ENCODE measurements at places on chromosomes 5 and 9.

DNA sequence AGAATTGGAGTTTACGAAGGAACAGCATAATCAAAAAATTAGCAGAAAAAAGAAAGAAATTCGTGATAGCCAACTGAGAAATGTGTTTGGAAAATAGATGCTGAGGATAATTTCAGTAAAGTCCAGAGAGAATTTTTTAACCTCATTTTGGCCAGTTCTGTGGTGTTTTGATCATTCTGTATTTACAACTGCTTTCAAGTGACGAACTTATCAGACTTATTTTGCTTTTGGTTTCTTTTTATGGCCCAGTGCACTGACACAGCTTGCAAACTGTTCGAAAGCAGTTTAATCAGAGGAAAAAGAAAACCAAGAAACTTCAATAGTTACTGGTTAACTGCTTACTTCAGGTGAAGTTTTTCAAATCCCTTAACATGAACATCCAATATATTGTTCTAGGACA lies 1.9 kb downstream of the SDHA start:
- DNase-seq = no peak

GRCh38 chr5:103693517-103693916 lies 130.9 kb upstream of the NUDT12 start:
- no peak for DNase-seq

DNA sequence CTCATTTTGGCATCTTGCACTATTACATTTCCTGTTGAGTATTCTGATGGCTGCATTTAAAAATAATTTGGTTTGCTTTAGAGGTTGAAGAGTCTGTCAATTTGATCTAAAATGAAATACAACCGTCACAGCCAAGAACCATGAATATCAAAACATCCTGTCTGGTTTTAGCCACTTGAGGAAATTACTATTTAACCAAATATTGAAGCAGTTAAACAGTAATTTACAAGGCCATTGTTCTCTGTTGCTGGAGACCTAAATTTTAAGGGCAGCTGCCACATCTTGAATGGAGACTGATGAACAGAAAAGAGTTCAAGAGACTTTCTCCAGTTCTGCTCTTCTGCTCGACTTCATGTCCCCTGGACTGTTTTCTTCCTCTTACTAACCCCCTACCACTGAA lies 549.4 kb downstream of the LRRC70 start:
- DNase-seq = no peak

- no peak for DNase-seq
Observed at GRCh38 chr5:172276214-172276613, 7.3 kb downstream of the UBTD2 start.

DNA sequence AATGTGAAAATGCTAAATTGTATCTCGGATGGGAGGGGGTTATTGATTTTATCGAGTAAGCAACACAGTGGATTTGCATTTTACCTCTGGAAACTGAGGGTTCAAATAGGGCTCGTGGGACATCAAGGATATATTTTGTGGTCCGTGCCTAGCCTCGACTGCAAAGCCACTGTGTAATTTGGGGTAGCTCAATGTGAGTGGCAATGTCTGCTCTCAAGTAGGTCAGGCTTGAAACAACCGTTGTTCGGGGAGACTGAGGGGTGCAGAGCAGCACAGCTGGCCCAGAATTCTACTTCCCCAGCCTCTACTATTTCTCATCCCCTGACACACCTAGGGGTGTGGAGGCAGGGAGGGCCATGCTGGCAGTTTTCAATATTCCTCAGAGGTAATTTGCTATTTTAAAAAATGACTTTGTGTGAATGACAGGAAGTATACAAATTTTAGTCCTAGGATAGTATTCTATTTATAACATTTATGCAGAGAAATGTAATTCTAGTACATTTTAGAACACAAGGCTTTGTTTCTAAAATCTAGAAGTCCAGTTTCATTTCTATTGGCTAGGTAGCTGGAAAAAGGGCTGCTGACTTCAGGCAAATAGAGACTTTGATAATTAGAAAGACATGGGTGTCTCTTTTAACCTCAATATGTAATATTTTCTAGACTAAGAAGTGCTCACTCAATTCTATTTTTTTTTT lies 1.4 kb upstream of the DAB2 start:
- no peak for DNase-seq

DNA sequence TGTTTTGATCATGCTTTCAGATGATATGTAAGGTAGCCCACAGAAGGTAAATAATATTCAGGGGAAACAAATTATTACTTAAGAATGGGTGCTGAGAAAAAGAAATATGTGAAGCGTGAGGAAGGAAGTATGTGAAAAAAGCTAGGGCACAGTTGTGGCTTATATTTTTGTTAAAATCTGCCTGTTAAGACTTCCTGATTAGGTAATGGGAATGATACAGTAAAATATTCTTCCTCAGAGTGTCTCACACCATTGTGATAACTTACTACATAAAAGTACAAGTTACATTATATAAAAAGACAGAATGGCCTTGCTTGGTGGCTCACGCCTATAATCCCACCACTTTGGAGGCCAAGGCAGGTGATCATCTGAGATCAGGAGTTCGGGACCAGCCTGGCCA lies 18.7 kb upstream of the PARP8 start:
- no peak for DNase-seq

DNA sequence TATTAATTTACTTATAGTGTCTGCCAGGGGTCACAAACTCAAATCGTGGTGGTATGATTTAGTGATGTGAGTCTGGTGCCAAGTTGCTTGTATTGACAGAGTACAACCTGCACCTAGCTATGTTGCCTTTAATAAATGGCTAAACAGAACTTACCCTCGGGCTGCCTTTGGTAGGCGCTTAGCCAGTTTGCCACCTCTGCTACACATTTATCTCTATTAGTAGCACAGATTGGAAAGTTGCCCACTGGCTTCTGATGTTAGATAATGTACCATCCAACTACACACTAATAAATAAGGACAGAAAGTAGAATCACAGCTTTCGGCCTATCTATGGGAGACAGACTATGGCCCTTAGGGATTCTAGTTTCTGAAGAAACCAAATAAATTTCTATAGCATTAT lies 368.4 kb downstream of the MAN2A1 start:
- DNase-seq = no peak

DNA sequence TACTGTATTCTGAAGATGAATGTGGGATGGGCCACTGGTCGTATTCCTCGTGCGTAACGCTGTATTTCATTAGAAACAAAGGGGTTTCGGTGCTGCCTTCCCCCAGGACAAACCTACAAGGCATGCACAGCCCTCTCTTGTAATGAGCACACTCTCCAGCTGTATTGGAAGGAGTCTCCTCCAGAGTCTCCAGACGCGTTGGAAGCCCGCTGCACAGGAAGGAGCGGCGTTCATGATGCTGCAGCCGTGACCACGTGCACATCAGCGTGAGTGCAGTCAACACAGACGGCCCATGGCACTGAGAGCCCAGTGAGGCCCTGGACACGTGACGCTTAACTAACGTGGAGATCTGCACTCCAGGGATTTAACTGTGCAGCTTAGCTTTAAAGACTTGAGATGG lies 209.0 kb upstream of the IRX1 start:
- no peak for DNase-seq

DNA sequence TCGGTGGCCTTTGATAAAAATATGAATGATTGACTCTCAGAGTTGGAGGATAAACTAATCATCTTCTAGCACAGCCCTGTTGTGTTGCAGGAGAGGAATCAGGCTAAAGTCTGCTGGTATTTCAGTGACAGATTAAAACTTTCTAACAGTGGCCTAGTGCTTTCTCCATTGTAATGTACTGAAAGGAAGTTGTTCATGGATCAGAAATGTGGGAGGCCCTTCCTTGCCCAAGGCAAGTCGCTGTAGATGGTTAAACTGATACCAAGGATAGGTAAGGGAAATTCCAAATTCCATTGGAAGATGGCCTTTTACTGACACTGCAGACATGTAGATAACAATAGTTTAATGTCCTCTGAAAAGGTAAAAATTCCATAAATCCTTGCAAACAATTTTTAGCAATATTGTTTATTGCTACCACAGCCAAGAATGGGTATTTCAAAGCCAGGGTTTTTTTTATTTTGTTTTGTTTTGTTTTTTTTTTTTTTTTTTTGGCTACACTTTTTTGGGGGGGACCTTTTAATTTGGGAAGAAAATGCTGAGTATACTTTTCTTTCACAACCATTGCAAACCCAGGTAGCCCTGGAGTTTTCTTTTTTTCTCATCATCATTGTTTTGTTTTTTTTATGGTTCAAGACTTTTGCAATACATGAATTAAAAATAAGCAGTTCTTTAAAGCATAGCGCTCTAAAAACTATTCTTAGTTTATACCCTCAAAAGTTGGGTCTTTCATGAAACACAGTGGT lies 35.5 kb downstream of the WDR36 start:
- no peak for DNase-seq

DNA sequence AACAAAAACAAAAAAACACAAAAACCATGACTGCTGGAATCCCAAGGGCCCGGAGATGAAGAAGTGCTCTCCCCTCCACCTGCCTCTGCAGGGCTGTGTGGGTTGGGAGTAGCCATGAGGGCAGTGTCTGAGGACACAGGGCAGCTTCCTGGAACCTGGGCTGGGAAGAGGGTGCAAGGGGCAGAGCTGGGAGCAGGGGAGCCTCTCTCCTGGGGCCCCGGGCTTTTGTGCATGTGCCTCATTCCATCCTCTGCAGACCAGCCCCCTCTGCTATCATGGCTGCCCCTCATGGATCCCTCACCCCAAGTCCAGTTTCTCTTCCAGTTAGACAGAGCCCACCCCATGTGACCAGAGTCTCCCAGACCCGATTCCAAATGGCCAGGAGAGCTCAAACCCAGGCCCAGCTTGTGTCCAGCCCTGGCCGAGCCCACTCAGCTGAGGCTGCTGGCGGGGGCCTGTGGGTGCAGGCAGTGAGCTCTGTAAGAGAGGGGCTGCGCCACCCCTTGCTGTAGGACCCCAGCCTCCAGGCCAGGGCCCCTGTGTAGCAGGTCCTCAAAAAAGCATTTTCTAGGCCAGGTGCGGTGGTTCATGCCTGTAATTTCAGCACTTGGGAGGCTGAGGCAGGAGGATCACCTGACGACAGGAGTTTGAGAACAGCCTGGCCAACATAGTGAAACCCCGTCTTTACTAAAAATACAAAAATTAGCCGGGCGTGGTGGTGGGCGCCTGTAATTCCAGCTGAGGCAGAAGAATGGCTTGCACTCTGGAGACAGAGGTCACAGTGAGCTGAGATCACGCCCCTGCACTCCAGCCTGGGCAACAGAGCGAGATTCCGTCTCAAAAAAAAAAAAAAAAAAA lies 44.5 kb downstream of the PLPP7 start:
- no peak for DNase-seq

DNA sequence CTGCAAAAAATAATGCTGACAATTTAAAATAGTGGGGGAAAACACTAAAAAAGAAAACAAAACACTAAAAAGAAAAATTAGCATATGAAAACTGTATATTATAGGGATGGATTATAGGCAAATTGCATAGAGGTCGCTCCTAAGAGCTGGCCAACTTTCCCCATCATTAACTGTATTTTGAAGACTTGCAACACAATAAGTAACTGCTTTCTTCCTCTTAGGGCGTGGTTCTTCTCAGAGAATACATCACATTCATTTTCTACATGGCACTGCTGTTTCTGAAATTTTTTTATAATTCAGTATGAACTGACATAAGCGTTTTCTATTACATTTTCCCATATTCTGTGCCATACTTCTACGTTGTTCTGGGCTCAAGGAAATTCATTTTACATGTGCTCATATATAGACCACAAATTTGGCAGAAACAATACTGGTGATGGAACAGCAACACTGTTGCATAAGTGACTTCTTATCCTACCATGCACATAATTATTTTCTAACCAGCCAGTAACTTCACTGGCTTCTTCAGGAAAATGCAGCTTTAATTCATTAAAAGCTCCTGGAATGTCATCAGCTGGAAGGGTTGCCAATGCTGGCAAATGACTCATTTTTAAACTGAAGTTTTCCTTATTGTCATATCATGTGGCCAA lies 171.2 kb upstream of the DMAC1 start:
- no peak for DNase-seq

- DNase-seq = no peak
Observed at GRCh38 chr9:755454-756381, 85.8 kb upstream of the DMRT1 start.

- no peak for DNase-seq
Observed at GRCh38 chr5:134965271-134965825, 2.4 kb upstream of the CATSPER3 start.

- DNase-seq = no peak
Observed at GRCh38 chr9:98573749-98574278, 134.9 kb downstream of the GABBR2 start.

GRCh38 chr5:109823597-109823996 lies 133.9 kb downstream of the MAN2A1 start:
- DNase-seq = no peak

GRCh38 chr5:143114481-143114880 lies 289.0 kb downstream of the NR3C1 start:
- no peak for DNase-seq

GRCh38 chr9:121318631-121319382 lies 50.8 kb downstream of the GSN start:
- no peak for DNase-seq

DNA sequence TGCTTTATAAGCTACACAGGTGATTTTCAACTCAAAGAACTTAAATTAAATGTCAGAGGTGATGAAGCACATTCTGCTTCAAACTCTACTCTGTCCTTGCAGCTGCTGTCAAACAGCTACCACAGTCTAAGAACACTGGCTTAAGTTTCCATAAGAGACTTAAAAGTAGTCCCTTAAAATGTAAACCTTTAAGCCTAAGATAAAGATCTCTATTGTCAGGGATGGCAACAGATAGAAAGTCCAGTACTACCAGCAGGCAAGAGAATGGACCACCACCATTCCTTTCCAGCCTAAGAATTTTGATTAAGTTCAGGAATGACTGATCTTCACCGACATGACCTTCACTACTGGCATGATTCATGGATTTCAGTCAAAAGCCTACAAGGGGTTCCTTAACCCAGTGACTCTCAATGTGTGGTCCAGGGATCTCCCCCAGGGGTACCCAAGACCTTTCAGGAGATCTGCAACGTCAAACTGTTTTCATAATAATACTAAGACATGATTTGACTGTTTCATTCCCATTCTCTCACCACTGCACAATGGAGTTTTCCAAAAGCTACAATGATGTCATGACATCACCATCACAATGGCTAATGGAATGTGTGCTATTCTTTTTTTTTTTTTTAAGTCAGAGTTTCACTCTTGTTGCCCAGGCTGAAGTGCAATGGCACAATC lies 41.1 kb upstream of the PLPP6 start:
- DNase-seq = no peak

- DNase-seq = no peak
Observed at GRCh38 chr9:22657713-22658112, 211.1 kb downstream of the DMRTA1 start.

GRCh38 chr5:127660047-127660733 lies 11.3 kb downstream of the CTXN3 start:
- DNase-seq = no peak
